ENCODE measurements at places on chromosomes 4 and X.

DNA sequence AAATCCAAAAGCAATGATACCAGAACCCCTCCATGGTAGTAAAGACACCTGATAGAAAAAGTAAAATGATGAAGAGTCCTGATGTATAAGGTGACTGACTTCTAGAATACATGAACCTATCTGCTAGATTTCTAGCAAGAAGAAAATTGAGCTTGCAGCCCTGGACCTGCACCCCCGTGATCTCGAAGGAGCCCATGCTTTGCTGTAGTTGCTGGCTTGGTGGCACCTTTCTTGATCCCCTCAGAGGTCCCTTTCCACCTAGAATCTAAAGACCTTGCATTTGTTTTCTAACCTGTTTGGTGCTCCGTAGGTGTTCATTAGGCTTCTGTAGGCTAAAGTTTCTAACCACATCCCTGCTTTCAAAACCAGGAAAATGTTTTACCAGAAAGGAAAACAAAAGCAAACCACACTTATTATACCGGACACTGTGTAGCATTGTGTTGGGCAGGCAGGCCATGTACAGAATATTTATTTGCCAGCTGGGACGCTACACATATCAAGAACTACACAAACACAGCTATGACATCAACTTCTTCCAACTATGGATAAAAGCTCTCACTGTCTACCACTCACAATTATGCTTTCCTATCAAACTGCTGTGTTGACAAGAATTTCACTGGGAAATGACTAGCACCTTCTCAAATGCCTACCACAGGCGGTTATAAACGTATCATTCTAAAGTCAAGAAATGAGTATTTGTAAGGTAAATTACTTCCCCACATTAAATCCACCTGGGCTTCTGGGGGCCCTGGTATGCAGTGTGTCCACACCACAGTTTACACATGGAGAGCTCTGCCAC, 316.2 kb downstream of the UNC5C start:
- no peak for DNase-seq

DNA sequence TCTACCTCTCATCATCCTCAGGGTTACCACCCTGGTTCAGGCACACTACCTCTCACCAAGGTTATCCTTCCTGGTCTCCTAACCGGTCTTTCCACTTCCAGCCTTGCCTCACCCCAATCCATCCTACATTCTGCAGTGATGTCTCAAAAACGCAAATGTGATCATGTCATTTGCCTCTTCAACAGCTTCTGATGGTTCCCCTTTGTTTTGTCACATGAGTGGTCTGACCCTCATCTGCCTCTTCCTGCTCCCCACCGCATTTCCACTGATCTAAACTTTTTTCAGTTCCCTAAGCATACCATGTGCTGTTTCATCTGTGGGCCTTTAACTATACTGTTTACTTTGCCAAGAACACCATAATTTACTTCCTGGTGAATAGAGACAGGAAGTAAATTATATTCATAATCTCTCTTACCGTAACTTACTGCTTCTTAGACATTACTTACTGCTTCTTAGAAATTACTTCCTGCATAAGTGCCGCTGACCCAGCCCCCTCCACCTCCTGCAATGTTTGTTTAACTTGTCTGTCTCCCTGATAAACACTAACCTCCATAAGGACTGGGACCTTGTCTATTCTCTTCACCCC, 27.1 kb upstream of the NSUN7 start:
- no peak for DNase-seq

GRCh38 chr4:185202984-185203485, 765 bp downstream of the CFAP97 start:
- no peak for DNase-seq

DNA sequence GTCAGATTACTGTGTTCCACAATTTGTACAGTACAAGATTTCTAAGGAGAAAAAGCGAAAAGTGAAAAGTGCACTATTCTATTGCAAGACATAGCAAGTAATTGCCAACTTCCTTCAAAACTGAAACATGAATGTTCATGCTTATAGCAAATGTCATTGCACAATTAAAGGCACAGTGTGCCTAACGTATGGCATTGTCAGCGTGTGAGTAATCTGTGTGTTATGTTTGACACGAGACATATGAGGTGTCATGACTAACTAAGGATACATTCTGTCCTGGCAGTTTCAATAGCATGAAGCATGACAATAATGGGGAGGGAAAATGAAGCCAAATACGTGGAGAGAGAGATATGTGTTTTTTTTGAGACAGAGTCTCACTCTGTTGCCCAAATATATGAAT, 33.6 kb upstream of the TBC1D9 start:
- no peak for DNase-seq

DNA sequence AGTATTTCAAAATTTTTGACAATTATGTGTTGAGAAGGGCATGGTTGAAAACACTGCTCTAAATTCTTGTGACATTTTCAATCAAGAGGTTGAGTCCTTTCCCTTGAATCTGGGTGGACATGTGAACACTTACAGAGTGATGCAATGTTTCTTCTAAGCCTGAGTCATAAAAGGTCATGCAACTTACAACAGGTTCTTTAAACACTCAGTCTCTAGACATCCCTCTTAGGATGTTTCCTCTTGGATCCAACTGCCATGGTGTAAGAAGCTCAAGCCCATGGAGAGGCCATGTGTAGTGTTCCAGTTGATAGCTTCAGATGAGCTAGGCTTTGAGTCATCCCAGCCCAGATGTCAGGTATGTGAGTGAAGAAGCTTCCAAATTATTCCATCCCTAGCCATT, 232.2 kb upstream of the MAOA start:
- DNase-seq, result no peak

DNA sequence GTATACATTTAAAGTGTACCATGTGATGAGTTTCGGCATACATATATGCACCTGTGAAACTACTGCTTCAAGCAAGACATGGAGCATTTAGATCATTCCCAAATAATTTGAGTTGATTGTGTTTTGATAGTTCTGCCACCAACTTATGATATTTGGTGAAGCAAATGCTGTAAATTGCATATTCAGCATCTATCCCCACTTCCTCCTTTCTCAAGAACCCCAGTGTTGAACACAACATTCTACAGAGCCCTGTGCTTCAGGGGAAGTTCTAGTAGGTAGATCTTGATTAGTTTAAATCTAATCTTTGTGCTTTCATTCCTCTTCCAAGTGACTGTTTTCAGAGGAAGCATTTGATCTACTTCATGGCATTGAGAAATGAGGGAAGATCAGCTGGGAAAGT, 5.4 kb upstream of the SHROOM3 start:
- no peak for DNase-seq

DNA sequence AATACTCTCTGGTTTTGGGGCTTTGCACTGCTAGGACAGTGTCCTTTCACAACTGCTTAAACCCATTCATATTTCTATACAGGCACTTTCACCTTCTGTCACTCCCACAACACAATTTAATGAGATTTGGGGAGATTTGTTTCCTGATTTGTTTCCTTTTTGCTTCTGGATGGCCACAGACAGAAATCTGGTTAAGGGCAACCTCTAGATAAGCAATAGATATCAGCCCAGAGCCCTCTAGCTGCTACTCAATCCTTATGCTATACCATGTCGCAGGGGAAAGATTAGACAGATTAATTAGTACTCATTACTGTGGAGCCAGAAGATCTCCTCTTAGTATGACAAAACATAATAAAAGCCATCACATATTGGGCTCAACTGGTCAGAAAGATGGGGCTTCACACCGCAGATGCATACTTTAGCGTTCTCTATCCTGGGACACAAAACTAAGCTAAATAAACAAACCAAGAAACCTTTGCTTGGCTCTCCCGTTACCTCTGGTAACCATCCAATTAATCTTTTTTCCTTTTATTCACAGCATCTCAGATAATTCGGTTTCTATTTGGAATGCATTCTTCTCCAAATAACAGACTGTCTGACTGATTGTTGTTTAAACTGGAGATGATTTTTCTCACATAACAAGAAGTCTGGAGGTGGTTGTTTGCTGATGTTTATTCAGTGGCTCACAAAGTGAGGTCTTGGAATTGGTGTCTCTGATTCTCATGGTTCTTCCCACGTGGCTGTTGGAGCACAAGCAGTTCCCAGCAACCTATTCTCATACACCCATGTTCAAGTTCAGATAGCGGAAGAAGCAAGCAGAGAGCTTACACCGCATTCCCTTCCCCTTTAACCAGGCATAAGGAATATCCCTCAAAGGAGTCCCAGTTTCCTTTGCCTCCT, 41.0 kb upstream of the ZNF330 start:
- DNase-seq, result no peak

- no peak for DNase-seq
Measured at GRCh38 chrX:72020788-72021187, 110.1 kb downstream of the NHSL2 start.

- DNase-seq, result no peak
Measured at GRCh38 chrX:8813036-8813435, 11.9 kb upstream of the FAM9A start.

- no peak for DNase-seq
Measured at GRCh38 chrX:17376431-17377077, 1.6 kb downstream of the NHS start.

DNA sequence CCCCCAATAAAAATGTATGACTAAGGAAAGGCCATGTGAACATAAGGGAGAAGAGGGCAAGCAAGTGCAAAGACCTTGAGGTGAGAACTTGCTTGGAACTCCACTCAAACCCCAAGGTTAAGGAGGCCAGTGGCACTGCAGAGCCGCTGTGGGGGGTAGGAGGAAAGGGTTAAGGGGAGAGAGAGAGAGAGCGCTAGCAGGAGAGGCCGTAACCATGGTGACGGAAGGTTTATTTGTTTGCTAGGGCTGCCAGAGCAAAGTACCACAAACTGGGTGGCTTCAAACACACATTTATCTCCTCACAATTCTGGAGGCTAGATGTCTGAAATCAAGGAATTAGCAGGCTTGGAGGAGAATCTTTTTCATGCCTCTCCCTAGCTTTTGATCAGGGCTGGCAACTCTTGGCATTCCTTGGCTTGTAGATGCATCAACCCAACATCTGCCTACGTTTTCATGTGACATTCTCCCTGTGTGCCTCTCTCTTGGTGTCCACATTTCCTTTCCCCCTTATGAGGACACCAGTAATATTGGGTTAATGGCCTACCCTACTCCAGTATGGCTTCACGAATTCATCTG, 35.2 kb downstream of the SMIM20 start:
- DNase-seq, result no peak

DNA sequence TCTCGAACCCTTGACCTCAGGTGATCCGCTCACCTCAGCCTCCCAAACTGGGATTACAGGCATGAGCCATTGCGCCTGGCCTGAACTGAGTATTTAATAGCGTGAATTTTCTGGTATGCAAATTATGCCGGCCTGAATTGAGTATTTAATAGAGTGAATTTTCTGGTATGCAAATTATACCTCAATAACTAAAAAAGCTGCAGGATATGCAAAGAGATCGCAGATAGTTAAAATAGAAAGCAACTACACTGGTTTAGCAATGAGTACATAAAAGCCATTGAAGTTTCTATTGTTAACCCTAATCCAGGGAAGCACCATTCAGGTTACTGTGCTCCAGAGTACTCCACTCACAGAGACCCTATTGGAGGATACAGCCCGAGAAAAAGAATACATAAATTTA, 22.8 kb downstream of the FBXW7 start:
- DNase-seq, result no peak

GRCh38 chr4:9976781-9977180, 44.5 kb downstream of the SLC2A9 start:
- DNase-seq, result no peak

GRCh38 chrX:134803060-134803459, 144.8 kb upstream of the PLAC1 start:
- no peak for DNase-seq

DNA sequence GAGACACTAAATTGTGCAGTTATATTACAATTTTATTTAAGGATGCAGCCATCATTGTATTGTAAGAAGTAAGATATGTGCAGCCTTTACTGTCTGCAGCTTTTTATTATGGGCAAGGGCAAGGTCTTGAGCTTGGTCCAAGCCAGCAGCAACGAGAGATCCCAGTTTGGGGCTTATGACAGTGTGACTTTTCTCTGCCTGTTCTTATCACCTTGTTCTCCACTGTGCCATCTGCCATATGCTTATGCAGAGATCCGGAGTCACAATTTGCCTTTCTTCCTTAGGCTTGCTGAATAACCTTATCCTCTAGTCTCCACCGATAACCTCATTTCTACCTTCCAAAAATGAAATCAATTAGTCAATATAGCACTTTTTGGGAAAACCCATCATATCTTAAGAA, 30.4 kb downstream of the MAPK10 start:
- DNase-seq, result no peak

GRCh38 chr4:169601016-169601771, 11.2 kb downstream of the NEK1 start:
- DNase-seq, result no peak

- DNase-seq, result no peak
Measured at GRCh38 chr4:104868958-104869357, 277.7 kb upstream of the TET2 start.

Measured in brain pericyte (primary cell).